ENCODE measurements at places on chromosomes 12 and 14.

DNA sequence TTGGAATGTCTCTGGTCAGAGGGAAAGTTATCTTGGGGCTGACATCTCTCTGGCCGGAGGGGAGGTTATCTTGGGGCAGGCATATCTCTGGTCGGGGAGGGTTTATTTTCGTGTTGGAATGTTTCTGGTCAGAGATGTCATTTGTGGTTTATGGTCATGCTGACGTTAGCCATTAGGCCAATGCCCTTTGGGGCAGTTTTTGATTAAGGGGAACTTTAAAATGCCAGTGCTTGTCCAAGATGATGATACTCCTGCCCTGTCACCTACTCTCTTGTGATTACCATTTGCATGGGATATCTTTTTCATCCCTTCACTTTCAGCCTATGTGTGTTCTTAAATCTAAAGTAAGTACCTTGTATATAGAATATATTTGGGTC lies 29.0 kb upstream of the A2M start:
- no peak for DNase-seq

DNA sequence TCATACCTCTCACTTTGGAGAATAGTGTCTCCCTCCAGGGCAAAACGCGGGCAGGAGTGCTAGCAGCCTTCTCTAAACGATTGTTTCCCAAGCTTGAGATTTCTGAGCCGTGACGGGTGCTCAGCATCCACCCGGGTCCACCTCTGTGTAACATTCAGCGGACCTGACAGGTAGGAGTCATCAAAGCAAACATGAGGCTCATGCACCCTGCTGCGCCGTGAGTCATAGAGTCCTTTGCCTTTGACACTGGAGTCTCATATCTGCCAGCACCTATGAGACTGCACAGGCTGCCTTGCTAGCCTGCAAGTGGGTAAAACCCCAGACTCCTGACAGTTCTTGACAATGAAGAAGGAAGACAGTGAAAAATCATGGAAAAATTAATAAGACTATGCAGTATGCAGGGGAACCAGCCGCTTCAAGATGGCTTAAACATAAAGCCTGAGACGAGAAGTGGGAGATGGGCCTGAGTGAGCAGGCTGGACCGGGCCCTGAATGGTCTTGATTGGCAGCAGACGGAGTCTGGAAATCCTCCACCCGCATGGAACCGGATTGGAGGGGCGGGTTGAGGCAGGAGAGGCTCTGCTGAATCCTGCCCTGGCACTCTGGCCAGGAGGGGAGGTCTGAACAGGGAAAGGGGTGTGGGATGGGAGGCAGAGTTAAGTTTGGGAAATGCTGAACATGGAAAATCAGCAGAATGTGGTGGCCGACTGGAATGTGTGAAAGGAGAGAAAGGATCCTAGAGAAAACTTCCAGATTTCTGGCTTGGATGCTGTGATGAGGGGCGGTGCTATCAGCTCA lies 54.2 kb downstream of the LGMN start:
- no peak for DNase-seq

GRCh38 chr12:12681061-12681765 lies 14.8 kb downstream of the GPR19 start:
- DNase-seq: no peak

DNA sequence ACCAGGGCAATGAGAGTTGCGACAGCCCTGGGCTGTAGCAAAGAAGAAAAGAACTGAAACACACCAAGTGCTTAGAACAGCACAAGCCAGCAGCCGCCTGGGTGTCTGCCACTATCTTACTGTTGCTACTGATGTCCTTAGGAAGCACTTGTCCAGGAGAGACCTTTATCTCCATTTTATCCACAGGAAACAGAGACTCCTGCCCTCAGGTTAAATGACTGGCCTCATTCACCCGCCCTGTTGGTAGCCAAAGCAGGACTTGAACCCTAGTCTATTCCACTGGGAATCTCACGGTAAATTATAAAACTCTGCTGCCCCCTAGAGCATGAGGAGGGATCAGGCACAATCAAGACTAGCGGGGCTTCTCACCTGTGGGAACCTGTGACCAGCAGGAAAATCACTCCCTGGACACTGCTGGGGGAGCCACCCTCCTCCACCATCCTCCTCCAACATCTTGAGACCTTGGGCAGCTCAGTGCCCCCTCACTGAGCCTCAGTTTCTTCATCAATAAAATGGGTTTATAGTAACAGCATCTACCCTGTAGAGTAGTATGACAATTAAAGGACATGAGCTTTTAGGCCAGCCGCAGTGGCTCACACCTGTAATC lies 20.5 kb upstream of the TESC start:
- DNase-seq: no peak

DNA sequence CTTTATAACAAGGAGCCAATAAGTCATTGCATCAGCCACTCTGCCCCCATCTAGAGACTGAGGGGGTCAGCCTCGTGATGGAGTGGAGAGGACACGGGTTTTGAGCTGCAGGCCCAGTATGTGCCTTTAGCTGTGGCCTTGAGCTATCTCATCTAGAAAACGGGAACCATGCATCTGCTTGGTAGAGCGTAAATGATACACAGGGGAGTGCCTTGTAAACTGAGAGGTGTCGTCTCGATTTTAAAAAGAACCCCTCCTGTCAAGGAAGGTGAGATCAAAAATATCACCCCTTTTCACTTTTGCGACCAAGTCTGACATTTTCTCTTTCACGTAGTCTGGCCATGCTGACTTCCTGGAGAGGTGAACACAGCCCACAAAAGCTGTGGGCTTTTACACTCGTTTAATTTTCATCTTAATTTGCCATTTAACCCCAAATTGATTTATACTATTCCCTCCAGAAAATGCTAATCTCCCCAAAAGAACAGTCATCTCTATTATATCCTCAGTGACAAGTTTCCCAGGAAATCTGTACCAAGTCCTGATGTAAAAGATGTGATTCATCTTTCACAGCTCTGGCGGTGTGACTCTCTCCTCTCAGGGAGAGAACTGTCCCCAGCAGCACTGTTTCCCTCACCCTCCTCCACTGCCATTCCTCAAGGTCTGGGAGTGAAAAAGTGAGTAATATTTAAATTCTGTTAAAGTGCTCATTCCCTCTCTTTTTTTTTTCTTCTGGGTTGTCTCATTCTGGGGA lies 30.6 kb downstream of the VCPKMT start:
- no peak for DNase-seq

- DNase-seq: no peak
Observed at GRCh38 chr14:42140001-42140400, 533.3 kb downstream of the LRFN5 start.
